ENCODE measurements at places on chromosomes 16 and 17.

DNA sequence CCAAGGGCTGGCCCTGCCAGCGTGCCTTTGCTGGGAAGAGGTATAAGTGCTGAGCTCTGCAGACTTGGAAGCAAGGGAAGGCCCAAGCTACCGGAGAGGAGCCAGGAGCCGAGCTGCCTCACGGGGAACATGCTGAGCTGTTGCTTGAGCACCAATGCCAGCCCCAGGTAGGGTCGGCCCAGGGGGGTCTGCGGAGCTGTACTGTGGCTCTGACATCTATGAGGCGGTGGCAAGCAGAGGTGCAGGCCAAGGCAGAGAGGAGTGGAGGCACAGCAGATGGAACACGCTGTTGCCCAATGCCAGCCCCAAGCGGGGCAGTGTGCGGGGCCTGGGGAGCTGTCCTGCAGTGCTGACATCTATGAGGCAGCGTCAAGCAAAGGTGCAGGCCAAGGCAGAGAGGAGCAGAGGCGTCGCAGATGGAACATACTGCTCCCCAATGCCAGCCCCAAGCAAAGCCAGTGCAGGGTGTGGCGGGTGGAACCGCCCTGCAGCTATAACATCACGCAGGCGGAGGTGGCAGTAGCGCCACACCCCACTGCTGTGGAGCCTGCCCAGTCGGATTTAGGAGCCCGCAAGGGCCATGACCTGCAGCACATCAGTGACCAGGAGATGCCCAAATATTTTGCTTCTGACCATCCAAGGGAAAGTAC is 10.0 kb downstream of the GGA2 start:
- DNase-seq = no peak

DNA sequence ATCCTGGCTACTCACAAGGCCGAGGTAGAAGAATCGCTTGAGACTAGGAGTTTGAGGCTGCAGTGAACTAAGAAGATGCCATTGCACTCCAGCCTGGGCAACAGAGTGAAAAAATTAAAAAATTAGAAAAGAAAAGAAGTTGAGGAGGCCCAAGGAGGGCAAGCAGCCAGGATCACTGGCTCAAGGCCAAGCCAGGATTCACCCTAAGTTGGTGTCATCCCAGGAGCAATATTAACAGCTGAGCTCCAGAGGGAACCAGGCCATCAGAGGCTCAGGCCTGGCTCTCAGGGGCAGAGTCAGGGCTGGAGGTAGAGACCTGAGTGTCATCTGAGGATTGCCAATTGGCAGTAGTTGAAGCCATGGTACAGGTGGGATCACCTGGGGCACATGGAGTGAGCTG is 20.7 kb downstream of the DRC3 start:
- no peak for DNase-seq

- peak; percentile 23 for DNase-seq
These were observed 40.6 kb upstream of the ARL6IP1 start for GRCh38 chr16:18841833-18842525.

GRCh38 chr17:76696763-76697701 is 13.7 kb downstream of the MXRA7 start:
- no peak for DNase-seq

GRCh38 chr17:79473111-79473875 is 137.6 kb downstream of the RBFOX3 start:
- DNase-seq = no peak

DNA sequence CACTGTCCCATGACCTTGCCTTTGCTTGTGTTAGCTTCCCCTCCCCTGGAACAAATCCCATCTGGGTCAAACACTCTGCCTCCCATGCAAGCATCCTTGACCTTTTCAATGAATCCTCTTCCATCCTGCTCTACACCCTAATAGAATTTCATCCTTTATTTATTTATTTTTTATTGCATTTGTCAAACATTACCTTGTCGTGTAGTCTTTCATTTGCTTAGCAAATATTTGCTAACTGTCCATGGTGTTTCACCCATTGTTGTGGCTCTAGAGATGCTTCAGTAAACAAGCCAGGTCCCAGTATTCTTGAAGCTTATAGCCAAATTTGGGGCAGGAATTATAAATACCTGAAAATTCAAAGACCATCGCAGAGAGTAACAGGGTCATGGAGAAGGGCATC is 51.0 kb upstream of the MRTFB start:
- no peak for DNase-seq

DNA sequence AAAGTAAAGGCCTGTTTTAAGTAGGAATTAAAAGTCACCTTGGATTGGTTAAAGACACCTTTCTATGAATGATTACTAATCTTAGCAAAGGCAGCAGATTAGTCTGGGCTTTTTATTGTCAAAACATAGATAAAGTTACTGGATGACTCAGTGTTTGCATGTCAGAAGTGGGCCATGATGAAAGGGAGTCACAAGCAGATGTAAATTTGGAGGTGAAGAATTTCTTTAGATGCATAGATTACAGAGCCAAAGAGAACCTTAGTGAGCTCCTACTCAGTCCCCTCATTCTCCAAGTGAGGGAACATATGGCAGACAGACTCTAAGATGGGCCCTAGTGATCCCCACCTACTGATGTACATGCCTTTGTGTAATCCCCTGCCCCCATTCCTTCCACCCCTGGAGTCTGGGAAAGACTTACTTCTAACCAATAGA is 124.5 kb downstream of the HS3ST3A1 start:
- DNase-seq = peak; percentile 17
